Stimulated activated CD4-positive, alpha-beta T cell treated with anti-CD3 and anti-CD28 coated beads, Interleukin-1b, Interleukin-23, amount 100 ng/mL, for 48 hours (primary cell): ENCODE measurements at places on chromosomes 5 and 9.
A peak's percentile ranks its signal among the peaks of the same experiment; 100 is the strongest.

DNA sequence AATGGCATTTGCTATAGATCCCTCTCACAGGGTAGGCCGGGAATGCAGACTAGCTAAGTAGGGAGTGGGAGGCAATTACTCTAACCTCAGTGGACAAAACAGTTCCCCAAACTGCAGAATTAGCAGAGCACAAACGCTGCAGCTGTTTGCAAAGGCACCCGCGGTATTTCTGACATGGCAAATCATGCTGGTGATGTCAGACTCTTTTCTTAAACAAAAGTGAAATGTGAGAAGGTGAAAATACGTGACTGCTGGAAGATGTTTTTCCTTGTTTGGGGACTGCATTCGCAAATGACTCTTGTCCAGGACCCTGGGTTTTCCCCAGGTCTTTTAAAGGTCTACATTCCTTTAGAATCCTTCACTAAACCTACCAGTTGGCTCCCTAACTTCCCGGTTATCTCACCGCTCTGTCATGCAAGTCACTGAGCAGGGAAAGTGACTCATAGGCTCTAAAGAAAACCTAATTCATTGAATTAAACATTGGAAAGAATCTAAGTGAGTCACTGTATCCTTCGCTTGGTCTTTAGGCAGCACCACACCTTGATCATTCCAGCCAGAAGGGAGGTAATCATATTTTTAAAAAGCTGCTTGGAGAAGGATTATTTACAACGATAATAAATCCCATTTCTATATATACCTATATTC lies 91.5 kb upstream of the DNAH5 start:
- DNase-seq: no peak

DNA sequence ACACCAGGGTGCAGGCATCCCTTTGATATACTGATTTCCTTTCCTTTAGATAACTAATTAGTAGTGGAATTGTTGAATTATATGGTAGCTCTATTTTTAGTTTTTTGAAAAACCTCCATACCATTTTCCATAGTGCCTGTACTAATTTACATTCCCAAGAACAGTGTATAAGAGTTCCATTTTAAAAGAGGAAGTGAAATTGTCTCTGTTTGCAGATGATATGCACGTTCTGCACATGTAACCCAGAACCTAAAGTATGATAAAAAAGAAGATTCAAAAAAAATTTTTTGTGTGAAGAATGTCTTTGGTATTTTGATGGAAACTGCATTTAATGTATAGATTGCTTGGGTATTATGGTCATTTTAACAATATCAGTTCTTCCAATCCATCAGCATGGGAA lies 424.0 kb upstream of the CCNH start:
- DNase-seq: no peak

- DNase-seq: no peak
Measured at GRCh38 chr5:131303537-131303936, 39.7 kb downstream of the CDC42SE2 start.

DNA sequence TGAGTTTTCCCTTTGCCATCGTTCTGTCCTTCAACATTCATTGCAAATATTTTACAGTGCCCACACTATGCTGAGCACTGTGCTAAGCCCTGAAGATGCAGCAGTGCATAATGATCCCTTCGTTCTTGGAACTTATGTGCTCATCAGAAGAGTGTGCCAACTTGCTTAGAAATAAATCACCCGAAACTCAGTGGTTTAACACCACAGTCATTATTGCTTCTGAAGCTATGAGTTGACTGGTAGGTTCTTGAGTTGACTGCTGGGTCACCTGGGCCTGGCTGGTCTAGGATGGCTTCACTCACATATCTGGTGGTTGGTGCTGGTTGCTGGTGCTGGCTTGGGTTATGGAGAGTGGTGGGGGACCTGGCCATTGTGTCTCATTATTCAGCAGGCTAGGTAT lies 20.9 kb downstream of the PCSK5 start:
- DNase-seq: peak; percentile 59

DNA sequence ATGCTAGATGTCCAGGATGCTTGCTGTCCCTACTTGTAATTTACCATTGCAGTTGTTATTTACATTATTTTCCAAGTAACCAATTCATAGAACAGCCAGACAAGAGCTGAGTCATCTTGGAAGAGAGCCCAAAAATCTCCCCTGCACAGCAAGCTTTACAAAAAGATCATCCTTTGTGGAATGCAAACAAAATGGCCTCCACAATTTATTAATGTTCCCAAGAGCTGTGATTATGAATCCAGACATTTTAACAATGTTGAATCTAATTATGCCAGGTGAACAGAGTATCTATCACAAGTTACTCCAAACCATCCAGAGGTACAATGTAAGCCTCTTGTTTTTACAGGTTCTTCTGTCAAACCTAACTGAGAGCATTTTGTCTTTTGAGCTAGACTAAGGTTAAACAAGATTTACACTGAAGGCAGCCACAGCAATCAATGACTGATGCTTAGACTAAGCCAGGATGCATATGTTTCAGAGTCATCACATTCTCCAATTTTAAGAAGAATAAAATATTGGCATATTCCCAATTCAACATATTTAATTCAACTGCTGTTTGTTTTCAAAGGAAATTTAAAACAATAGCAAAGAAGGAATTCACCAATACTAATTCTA lies 95.3 kb upstream of the SLC12A2 start:
- no peak for DNase-seq
